ENCODE measurements at places on chromosomes 2 and 18.

DNA sequence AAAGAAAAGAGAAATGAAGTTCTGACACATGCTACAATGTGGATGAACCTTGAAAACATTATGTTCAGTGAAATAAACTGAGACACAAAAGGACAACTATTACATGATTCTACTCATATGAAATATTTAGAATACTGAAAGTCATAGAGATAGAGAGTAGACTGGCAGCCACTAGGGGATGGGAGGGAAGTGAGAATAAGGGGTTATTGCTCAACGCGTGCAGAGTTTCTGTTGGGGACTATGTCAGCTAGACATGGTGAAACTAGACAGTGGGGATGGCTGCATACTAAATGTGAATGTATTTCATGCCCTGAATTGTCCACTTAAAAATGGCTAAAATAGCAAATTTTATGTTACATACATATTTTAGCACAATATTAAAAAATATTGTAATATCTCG lies 108.7 kb upstream of the ATL2 start:
- no peak for DNase-seq

GRCh38 chr2:138910427-138910826 lies 130.2 kb upstream of the NXPH2 start:
- no peak for DNase-seq

GRCh38 chr2:32061973-32062861 lies 1.1 kb upstream of the SPAST start:
- DNase-seq = no peak

DNA sequence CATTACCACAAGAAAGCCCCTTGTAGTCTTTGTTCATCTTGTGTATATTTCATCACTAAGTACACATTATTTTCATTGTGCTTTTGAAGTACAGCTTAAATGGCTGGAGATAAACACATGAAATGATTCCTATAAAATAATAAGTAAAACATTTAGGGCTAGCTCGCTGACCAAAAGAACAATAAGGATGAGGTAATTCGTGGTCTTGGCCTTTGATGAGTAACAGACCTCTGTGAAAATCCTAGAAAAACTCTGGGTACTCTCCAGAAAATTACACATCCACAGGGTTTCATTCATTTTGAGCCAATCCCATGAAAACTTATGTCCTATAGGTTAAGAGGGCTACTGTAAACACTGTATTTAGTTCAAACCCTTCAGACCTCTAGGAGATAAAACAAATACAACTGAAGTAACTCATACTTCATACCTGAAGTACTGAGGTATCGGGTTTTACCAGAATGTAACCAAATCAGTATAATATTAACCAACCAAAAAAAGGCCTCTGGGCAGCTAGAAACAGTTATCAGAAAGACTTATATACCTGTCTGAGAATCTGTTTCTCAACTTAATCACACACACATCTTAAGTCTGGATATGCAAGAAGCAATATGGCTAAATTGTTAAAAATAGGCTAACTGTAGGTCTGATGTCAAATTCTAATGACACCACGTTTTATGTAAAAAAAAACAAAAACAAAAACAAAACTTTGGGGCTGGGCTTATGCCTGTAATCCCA lies 31.0 kb downstream of the CFAP36 start:
- peak; percentile 82 for DNase-seq

DNA sequence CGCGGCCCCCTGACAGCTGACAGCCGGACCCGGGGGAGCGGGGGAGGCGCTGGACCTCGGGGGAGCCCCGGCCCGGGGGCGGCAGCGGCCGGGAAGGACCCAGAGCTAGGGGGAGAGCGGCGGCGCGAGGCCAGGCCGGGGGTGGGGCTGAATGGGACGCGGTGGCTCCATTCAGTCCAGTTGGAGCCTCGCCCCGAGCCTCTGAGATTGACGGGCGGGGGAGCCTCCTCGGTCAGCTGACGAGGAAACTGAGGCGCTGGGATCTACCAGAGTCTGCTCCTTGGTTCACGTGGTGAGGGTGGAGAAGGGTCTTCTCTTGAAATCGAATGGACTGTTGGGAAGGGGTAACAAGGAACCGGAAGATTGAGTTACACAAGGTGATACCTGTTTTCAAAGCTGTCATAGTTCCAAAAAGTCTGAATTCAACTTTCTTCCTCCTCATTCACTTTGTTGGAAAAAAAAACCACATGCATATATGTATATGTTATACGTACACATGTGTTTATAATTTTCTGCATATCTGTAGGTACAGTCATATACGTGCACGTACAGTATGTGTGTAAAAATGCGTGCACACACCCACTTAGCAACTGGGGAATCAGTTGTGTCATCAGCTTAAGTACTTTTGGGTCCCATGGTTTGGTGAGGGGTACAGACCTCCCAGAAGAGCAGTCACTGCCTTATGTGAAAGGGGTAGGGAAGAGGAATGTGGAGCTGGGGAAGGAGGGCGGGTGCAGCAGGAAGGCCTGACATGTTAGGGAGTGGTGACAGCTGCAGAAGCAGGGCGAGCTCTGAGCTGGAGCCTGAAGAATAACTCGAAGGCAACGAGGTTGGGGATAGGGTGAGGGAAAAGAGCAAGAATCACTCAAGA lies 628 bp downstream of the PPP1R7 start:
- DNase-seq = no peak

DNA sequence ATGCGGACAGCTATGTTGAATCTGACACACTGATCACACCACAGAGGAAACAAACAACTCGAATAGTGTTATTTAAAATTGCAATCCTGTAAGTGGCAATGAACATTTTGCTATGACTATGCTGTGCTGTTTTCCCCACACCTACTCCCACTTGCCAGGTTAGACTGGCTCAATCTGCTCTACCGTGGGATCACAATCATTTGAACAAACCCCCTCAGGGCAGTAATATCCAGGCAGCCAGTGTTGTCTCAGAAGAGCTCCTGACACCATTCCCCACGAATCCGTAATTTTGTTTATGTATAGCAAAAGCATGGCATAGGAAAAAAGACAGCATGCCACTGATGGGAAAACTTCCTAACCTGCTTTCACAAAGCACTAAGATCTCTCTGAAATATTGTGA lies 284.3 kb downstream of the ERBB4 start:
- DNase-seq = no peak

GRCh38 chr18:20971886-20972267 lies 139.7 kb downstream of the ROCK1 start:
- peak; percentile 29 for DNase-seq

GRCh38 chr2:7570247-7570646 lies 653.0 kb downstream of the RNF144A start:
- no peak for DNase-seq

- DNase-seq = peak; percentile 18
These were observed 36.4 kb downstream of the TSHZ1 start for GRCh38 chr18:75246721-75247610.

All from HCEC 1CT (cell line).